ENCODE measurements at places on chromosomes 12 and 14.

- DNase-seq, result no peak
Measured at GRCh38 chr12:16352481-16352880, 5.0 kb downstream of the MGST1 start.

GRCh38 chr12:32917094-32917611 lies 20.6 kb upstream of the PKP2 start:
- DNase-seq, result no peak

- DNase-seq, result peak; percentile 57
Measured at GRCh38 chr14:35883677-35884293, 57.6 kb downstream of the BRMS1L start.

DNA sequence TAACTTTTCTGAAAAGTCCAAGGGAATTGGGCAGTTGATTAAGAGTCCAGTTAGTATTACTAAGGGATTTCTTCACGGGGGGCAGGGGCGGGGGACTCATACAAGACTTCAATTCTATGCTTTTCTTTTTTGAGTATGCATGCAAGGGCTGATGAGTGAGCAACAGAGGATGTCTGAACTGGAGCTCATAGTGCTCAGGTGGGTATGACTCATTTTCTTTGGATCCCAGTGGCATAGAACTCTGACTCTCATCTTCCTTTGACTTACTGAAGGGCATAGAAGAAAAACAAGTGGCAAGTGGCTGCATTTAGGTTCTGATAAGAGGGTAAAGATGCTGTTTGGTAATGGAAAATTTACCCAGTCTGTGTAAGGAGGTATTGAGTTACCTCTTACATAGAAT lies 749.2 kb downstream of the NOVA1 start:
- no peak for DNase-seq

DNA sequence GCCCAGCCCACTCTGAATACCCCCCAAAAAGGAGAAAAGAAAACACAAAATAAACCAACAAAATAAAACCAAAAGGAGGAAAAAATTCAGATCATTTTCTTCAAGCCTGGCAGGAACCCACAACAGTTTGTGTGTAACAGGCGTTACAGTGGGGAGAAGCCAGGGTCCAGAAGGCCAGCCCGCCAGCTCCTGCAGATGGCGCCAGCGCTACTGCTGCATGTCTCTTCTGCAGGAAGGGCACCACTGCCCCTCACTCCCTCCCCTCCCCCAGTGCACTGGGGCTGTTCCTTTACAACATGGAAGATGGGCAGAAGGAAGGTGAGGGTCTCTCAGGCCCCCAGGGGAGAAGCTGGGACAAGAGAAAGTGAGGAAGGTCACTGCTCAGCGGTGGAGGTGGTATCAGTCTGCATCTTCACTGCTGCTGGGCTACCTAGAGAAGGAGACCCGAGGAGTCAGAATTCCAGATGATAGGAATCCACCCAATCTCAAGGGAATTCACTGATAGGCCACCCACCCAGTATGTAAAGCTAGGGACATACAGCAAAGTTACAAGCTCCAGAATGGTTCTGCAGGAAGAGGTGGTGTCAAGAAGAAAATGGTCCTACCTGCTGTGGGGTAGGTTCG lies 2.3 kb upstream of the NOP2 start:
- DNase-seq, result peak; percentile 70

DNA sequence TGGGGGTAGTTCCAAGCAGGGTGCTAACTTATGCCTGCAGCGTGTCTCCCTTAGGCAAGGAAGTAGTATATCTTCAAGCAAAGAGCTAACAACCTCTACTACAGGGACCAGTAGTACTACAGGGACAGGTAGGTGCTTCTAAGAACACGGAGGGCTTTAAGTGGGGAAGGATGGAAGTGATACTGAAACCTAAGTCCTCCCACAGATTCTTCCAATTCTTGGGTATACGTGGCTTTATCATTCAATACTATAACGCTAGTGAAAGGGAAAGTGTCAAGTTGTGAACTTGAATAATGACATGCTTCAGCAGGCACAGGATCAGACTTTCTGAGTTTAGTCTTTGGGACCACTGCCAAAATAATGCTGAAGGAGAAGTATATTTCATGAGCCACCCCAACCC lies 241.7 kb downstream of the CEP128 start:
- no peak for DNase-seq

DNA sequence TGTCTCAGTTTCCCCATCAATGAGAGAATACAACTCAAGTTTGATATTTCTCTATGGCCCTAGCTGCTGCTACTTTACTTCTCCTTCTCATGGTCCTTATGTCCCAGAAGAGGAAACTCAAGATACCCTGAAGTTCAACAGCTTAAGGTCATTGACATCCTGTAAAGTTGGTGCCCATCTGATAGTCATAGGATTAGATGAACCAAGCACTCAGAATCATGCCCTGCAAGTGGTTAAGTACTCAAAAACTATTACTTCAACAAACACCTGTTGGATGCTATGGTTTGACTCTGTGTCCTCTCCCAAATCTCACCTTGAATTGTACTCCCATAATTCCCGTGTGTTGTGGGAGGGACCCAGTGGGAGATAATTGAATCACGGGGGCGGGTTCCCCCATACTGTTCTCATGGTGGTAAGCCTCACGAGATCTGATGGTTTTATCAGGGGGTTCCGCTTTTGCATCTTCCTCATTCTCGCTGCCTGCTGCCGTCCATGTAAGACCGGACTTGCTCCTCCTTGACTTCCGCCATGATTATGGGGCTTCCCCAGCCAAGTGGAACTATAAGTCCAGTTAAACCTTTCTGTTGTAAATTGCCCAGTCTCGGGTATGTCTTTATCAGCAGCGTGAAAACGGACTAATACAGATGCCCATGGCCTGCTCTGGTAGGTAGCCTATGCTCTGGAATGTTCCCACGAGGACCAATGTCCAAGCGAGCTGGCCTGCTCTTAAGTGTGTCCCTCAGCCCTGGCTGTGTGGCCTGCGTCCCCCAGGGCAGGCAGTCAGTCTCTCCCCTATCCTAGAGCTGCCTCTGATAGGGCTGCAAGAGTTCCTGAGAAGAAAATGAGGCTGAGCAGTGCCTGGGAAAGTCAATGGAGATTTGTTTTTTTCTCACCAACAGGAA lies 18.1 kb downstream of the CAMKK2 start:
- no peak for DNase-seq

GRCh38 chr14:99030454-99030853 lies 241.5 kb downstream of the BCL11B start:
- DNase-seq, result no peak

- no peak for DNase-seq
Measured at GRCh38 chr12:70185301-70185700, 57.9 kb upstream of the CNOT2 start.
